Activated CD8-positive, alpha-beta memory T cell treated with anti-CD3 and anti-CD28 coated beads for 48 hours (primary cell): ENCODE measurements at places on chromosomes 5 and 9.
A peak's percentile ranks its signal among the peaks of the same experiment; 100 is the strongest.

- DNase-seq = no peak
Measured at GRCh38 chr9:107710546-107710945, 221.0 kb upstream of the KLF4 start.

DNA sequence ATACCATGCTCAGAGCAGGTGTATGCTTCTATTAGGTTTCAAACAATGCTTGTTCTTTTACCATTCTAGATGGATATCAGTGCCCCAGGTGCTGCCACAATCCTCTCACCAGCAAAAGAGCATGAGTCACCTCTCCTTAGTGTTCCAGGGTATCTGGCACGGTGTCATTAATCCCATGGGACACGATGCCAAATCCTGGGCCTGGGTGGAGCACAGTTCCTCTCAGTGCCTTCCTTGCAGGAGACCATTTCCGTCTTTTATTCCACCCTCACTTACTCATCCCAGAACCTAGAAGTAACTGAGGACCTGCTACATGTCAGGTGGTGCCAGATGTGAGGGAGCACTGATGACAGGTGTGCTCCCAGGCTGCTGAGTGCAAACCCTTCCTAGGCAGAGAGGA, 1.3 kb upstream of the OR13J1 start:
- no peak for DNase-seq

- no peak for DNase-seq
Measured at GRCh38 chr5:10768328-10768899, 7.4 kb upstream of the DAP start.

DNA sequence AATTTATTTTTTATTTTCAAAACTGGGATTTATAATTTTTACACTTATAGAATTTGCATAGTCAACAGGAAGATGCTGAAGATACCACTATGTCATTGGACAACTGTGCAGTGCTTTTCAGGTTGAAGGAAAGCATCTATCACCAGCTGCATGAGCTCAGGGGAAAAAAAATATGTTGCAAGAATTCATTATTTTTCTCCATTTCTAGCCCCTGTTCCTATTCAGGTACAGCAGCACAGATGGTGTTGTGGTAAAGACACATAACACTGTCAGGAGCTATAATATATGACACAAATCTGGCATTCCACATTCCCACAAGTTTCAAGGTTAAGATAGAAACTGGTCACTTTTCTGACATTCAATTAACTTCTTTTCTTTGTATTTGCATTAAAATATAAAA, 1088.6 kb downstream of the MAT2B start:
- DNase-seq = no peak

DNA sequence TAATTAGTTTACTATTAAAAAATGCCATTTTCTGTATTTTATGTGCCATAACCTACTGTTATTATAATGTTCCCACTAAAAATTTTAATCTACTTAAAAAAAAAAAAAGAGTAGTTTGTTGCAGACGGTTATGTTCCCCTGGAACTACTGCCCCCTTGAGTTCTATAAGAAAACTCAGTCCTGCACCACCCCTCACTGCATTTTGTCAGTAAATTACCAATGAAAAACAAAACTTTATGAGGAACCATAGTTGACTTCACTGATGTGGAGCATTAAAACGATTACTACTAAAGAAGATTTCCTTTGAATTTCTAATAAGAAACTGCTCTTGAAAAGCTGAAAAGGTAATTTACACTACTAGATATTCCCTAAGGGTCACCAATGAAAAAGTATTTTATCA, 288.7 kb downstream of the FBXL17 start:
- no peak for DNase-seq

DNA sequence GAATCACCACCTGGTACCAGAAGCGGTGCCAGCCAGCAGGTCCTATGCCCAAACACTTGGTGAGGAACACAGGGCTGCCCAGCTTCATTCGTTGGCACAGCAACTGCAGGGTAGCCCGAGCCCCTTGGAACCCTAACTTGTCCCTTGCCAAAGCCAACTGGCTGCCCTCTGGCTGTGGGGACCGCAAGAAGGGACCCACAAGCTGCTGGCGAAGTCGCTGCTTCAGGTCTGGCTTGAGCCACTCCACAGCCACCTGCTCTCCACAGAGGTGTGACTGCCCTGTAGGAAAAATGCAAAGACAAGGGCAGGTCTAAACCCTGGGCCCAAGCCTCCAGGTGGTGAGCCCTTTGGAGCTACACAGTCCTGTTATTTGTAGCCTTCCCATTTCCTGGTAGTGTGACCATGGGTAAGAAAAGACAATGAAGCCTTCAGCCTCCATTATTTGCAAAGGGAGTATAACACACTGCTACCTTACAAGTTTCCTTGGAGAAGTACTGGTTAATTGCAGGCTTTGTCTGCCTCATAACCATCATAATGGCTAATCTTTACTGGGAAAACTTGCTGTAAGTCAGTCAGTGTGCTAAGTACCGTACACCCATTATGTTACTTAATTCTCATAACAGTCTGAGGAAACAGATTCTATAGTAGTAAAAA, 1.8 kb downstream of the DND1 start:
- no peak for DNase-seq

DNA sequence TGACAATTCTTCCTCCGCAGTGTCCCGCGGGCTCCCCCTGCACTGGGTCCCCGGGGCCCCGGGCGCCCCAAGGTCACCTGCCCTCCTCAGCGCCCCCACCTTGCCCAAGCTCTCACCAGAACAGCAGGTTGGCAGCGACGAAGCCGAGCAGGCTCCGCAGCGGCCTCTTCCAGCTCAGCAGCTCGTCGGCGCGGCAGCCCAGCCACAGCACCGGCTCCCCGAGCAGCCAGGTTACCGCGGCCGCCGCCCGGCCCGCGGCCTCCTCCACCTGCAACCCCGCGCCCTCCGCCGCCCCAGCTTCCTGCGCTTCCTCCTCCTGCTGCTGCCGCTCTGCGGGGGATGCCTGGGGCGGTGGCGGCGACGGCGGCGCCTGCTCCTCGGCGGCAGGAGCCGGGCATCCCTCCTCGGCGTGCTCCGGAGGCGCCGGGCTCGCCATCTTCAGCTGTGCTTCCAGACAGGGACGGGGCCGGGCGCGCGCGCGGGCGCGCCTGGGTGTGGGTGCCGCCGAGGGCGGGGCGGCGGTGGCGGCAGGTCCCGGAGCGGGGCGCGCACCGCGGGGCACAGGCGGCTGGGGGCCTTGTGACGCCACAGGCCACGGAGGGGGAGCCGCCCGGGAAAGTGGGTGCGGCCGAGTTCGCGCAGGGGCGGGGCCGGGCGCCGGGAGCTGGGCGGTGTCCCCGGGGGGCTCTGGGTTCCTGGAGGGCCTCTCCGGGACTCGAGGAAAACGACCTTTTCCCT, at the start of gene RETREG1:
Gene RETREG1, minus strand, starts transcription at position 462 of the 738 bp plus-strand sequence. Its CDS starts 26 bp downstream, at position 436.
- peak; percentile 57 for DNase-seq

DNA sequence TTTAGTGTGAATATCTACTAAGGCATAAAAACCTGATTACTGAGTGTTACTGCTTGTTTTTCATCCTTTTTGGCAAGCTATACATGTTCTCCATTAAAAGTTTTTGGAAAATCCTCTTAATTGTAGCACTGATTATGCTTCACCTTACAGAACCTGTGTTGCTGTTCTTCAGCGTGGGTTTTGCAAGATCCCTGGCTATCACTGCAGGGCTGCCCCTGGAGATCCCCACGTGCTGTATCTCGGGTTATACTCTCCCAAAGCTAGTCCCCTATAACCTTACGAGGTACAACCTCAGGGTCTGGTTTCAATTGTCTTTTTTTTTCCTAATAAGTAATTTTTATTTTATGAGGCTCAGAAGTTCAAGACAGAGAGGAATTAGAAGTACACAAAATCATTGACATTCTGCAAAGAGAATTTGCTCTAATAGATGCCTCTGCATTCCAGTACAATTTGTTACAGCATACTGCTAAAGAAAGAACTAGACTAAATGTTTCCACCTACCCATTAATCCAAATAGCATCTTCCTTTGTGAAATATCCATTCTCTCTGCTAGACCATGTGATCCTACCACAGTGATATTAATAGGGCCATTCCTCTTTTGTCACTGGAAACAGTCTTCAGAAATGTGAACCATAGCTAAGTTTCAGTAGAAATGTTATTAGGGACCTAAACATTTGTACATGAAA, 25.8 kb upstream of the CAMK4 start:
- no peak for DNase-seq

GRCh38 chr9:93603906-93604326, 27.5 kb downstream of the PHF2 start:
- no peak for DNase-seq

DNA sequence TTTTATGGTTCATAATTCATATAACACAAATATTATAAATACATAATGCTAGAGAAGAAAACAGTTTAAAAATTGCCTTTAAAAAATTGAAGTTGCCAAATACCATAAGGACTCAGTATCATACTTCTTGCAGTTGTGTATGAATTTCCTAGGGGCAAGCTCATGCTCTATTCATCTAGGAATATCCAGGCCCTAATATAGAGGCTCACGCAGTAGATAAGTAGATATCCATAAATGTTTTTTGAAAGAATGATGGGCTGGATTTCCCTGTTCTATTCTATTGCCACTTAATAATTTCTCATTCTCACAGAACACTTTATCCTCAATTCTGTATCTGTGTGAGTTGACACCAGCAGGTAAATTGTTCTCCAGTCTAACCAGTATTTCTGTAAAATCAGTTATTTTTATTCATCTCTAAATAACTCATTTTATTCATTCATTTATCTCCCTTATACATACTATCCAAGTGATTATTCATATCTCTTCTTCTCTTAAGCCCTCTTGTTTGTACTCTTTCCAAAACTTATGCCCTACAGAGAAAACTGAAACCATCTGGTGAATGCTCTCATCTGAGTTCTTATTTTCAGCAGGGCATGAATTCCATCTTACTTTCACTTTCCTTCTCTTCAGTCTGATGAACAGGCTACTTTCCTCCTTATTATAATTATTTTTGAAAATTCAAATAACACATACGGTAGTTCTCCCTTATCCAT, 97.1 kb downstream of the SLC44A1 start:
- DNase-seq = no peak

DNA sequence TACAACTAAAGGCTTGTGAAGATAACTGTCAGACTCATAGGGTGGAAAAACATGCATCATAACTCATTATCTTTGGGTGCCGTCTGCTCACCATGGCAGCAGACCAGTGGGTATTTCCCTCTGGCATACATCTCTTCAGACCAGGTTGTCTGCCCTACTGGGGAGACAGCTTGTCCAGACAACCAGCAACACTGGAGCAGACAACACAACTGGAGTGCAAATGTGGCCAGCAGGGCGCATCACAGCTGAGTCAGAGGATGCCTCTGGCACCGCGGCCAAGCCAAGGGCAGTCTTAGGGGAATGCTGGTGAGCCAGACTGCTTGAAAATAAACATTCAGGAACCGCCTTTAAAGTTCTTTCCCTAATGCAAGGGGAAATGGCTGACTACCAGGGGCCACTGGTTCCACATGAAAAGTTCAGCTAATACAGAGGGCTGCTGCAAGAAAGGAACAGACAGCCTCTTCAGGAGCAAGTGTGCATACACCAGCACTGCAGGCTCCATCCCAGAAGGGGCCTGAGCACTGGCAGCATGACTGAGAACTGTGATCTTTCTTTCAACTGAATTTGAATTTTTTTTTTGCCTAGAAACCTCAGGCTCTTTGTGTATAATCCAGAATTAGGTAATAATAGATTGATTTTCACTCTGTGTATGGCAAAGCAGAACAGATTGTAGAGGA, 77.3 kb downstream of the MAMDC2 start:
- no peak for DNase-seq

- no peak for DNase-seq
Measured at GRCh38 chr9:35537913-35538312, 48.0 kb downstream of the RUSC2 start.

GRCh38 chr5:55601204-55601618, 66.4 kb upstream of the PLPP1 start:
- DNase-seq = no peak

DNA sequence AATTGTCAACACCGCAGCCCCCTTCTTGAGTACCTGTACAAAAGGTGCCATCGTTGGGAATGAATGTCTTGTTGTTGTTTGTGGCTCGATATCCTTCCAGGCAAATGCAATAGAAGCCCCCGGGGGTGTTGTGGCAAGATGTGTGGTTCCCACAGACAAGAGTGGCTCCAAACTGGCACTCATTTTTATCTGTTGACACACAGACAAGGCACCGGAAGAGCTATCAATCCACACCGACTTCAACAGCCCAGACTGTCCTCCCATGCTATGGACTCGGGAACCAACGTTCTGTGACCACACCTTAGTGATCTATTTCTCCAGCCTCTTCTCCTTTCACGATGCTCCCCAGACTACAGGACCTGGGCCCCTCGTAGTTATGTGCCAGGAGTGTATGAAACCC, 25.9 kb downstream of the SUSD1 start:
- no peak for DNase-seq

DNA sequence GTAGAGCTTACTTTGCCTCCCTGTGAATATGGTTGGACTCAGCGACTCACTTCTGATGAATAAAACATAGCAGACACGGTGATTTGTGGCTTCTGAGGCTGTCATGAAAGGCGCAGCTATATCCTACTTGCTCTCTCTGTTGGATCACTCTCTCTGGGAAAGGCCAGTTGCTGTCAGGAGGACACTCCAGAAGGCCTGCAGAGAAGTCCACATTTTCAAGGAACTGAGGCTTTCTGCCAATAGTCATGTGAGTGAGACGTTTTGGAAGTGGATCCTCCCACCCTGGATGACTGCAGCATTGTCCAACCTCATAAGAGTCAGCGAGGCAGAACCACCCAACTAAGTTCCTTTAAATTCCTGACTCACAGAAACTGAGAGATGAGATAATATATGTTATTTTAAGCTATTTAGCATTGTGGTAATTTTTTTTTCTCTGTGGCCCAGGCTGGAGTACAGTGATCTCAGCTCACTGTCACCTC, 156.0 kb upstream of the MAST4 start:
- DNase-seq = peak; percentile 3

GRCh38 chr9:127538849-127539258, 73.2 kb upstream of the STXBP1 start:
- DNase-seq = no peak

GRCh38 chr9:90457386-90458190, 185.0 kb downstream of the DIRAS2 start:
- no peak for DNase-seq

GRCh38 chr5:88452820-88453219, 184.2 kb upstream of the TMEM161B start:
- DNase-seq = no peak

GRCh38 chr9:21502586-21502985, 20.5 kb upstream of the IFNE start:
- DNase-seq = no peak

DNA sequence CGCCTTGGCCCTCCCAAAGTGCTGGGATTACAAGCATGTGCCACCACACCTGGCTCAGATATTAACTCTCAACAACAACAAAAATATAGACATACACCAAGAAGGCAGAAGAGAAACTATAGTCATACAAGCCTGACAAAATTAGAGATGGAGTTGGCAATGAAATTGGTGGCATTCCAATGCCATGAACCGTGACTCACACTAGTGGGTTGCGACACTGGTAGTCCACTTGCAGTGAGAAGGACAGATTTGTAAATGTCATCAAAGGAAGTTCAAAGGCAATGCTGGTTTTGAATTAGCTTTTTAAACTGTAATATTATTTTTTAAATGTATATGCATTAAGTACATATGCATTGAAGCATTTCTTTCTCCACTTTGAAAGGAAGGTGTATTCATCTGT, 8.5 kb upstream of the DNAJC25 start:
- DNase-seq = no peak
